Progenitor cell of endocrine pancreas (in vitro differentiated cells): ENCODE measurements at places on chromosomes 11 and 22. TPM values are rescaled to one million over a fixed set of nuclear protein-coding genes. Genes with fewer than 3 reads are reported as not detected.

SMTNL1 gene
- not detected in 2 replicates for total RNA-seq

ZP1 gene
- not detected in 2 replicates for total RNA-seq

CCDC73 gene
- total RNA-seq: not detected in 2 replicates

TMEM191C gene
- 4.1 and 5.1 TPM in 2 replicates for total RNA-seq

DNA sequence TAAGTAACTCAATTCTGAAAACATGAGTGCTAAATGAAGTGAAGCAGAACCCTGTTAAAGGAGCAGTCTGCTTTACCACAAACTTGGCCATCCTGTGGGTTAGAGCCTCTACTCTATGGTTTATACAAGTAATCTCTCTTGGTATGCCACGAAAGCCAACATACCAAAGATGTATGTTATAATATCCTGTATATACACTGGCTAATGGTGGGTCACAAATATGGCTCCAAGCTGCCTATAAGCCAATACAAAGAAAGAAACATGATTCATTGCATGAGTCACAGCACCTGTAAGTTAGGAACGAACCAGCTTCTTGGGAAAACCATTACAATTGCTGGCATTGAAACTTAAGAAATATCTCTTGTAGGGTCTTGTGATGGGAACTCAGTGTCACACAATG lies 16.1 kb downstream of the XRRA1 start:
- no peaks in the 10 kb centered on the region for H3K27me3 ChIP-seq
- peaks cover 7% of the 10 kb centered on the region for H3K36me3 ChIP-seq
- DNase-seq: no peak
- H3K27ac ChIP-seq: no peak overlapping the region
- H3K4me1 ChIP-seq: no peaks in the 10 kb centered on the region

- no peak overlapping the region for H3K27ac ChIP-seq
- peaks cover 8% of the 10 kb centered on the region for H3K27me3 ChIP-seq
- H3K4me3 ChIP-seq: no peak overlapping the region
- peaks cover 15% of the 10 kb centered on the region for H3K4me1 ChIP-seq
- DNase-seq: no peak
- H3K36me3 ChIP-seq: no peaks in the 10 kb centered on the region
Measured at GRCh38 chr11:15473954-15474837, 359.5 kb downstream of the INSC start.

DNA sequence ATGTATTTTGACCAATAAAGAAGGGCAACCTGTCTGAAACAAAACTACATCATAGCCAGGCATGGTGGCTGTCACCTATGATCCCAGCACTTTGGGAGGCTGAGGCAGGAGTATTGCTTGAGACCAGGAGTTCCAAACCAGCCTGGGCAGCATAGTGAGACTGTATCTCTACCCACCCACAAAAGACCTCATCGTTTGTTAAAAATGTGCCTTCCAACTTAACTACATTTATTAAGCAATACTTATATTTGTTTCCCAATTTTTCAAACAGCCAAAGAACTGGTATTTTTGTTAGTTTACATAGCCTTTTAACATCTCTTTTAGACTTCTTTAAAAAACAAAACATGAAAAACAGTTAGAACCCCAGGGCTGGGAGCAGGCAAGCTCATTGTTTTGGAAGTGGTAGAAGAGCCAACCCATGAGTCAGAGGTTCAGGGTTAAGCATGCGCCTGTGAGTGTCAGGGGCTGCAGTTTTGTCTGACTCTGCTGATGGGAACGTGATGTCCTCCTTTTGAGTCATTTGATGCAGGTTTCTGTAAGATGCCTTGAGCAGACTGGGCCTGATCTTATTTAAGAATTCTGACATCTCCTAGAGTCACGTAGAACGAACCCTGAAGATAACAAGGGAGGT lies 53.9 kb upstream of the CRTAM start:
- peaks cover 8% of the 10 kb centered on the region for H3K4me1 ChIP-seq
- no peak overlapping the region for H3K4me3 ChIP-seq
- no peak for DNase-seq
